Calu3 (cell line): ENCODE measurements at places on chromosomes 2 and 18.

DNA sequence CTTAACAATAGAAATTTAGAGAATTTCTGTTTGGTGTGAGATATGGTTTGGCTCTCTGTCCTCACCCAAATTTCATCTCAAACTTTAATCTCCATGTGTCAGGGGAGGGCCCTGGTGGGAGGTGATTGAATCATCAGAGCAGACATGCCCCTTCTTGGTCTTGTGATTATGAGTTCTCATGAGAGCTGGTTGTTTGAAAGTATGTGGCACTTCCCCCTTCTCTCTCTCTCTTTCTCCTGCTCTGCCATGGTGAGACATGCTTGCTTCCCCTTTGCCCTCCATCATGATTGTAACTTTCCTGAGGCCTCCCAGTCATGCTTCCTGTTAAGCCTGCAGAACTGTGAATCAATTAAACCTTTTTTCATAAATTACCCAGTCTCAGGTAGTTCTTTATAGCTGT is 524.7 kb upstream of the ACVR2A start:
- no peak for DNase-seq

DNA sequence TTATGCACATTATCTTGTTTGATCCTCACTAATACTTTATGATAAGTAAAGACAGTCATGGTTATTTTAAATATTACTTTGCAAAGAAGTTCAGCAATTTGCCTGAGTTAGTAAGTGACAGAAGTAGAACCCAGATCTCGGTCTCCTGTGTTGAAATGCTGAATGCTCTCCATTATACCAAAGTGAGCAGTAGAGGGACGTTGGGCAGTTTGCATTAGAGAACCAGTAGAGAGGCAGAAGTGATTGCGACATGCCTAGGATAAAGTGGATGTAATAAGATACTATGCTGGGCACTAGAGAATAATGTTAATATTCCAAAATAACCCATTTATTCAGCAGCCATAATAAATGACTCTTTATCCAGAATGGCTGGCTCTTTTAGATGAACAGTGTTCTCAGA is 201.0 kb downstream of the PMAIP1 start:
- DNase-seq = no peak

- DNase-seq = no peak
Measured at GRCh38 chr2:190922376-190922775, 41.8 kb downstream of the GLS start.

DNA sequence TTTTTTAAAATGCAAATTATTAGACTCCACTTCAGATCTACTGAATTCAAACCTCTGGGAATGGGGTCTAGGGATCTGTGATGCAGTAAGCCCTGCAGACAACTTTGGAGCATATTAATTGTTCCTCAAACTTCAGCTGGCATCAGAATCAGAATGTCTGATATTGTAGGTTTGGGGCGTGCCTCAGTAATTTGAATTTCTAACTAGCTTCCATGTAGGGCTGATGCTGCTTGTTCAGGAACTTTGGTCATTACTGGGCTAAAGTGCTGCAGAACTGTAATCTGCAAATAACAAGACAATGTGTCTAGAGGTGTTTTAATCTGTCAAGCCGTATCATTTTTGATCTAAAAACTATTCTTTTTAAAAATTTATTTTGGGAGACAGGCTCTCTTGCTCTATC is 1719.7 kb upstream of the PIK3C3 start:
- DNase-seq = no peak

DNA sequence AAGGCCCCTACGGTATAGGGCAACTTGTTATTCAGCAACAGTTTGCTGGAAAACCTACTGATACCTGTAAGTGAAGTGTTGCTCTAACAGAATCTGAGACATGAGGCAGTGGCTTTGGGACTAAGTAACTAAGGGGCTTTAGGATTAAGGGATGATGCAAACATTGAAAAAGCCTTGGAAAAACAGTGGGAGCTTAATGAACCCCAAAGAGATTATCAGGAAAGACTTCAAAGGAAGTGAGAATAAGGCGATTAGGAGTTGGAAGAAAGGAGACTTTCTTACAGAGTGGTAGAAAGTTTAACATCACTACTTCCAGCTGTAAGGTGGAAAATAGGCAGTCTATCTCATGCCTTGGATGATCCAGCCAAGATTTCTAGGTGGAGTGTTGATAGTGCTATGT is 158.2 kb upstream of the TRIB2 start:
- no peak for DNase-seq

DNA sequence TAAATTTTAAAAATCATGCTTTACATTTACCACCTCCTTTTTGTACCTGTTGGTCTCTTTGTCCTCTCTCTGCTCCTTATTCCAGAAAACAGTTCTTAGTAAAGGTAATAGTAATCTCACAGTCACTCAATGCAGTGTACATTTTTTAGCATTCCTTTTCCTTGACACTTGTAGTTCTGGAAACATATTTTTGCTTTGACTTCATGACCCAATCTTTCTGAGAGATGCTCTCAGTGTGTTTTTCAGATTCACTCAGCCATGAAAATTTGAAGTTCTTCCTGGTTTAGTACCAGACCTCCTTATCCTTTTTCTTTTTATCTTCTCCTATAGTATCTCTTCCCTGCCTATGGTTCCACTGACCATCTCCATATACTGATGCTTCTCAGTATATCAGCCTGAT is 747.5 kb upstream of the ZEB2 start:
- no peak for DNase-seq

DNA sequence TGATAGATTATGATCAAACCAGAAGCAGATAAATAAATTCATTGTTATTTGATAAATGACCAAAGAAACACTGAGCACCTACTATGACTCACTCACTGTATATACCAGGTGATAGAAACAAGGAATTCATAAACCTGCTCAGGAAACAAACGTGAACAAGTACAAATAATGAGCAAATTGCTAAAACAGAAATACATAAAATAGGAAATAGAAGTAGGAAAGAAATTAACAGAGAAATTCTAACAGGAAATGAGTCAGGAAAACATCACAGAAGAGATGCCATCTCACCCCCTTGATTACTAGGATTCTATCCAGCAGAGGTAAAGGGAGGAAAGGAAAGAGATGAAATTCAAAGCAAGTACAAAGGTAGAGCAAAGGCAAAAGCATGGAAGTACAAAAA is 31.3 kb downstream of the EXOC6B start:
- no peak for DNase-seq

- DNase-seq = no peak
Measured at GRCh38 chr18:51013259-51013658, 16.8 kb upstream of the SMAD4 start.

GRCh38 chr2:207113414-207113813 is 52.3 kb downstream of the KLF7 start:
- DNase-seq = no peak

- DNase-seq = no peak
Measured at GRCh38 chr2:197669077-197669476, 6.3 kb downstream of the RFTN2 start.

- DNase-seq = no peak
Measured at GRCh38 chr2:31997653-31998052, 13.2 kb downstream of the MEMO1 start.

- DNase-seq = no peak
Measured at GRCh38 chr18:446941-447560, 53.5 kb downstream of the COLEC12 start.

GRCh38 chr2:100419915-100420314 is 2.4 kb upstream of the CHST10 start:
- DNase-seq = no peak

DNA sequence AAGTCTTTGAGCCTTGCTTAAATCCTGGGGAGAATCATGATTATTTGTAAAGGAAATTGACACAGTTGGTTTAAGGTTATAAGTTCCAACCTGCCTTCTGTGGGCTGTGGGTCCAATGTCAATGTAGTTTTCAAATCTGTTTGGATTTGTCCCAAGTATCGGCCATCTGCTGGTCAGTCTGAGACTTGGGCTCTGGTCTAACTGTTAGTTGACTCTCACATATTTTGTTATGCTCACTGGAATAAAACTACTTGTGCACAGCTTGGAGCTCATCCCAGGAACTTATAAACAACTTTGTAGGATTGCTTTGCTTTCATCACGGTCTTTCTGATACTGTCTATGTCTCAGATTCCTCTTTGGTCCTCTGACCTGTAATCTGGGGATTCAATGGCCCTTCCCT is 1026.2 kb upstream of the ZEB2 start:
- DNase-seq = no peak

DNA sequence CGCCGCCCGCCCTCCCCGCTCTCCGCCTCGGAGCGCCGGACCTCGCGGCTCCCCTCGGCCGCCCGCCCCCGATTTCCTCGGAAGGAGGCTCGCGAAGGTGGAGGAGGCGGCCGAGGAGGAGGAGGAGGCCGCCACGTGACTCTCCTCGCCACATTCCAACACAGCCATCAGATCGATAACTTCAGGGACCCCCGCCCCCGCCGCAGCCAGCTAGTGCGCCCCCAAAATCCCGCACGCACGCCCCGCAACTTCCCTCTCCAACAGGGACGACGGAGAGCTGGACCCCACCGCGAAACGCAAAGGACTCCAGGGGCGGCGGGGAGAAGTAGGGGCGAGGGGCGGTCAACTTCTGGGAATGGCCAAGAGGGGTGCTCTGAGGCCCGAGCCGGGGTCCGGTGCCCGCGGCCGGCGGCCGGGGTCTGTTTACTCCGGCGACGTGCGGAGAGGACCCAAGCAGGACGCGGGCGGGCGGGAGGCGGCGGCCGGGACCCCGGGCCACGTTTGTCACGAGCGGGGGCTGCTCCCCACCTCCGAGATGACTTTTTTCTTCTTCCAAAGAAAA is 2.0 kb downstream of the ZNF521 start:
- DNase-seq = no peak
